ENCODE measurements at places on chromosomes 16 and 17.

DNA sequence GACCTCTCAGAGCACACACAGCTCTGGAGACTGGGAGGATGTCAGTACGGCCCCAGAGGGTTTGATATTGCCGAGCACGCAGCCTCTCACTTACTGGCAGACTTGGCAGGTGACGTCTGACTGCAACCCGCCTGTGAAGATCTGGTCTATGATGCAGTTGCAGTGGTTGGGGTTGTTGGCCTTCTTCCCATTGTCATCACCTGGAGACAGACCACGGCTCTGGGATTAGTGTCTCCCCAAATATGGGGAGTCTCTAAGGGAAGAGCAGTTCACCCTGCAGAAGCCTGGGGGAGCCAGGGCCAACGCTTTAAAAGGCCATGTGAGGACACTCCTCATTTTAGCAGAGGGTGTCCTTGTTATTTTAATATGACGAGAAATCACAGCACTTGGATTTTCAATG lies 30.1 kb downstream of the USP22 start:
- DNase-seq, result no peak

- no peak for DNase-seq
Observed at GRCh38 chr17:46732754-46733398, 85.6 kb downstream of the WNT3 start.

- DNase-seq, result no peak
Observed at GRCh38 chr16:8916541-8917225, 34.5 kb downstream of the LITAFD start.

DNA sequence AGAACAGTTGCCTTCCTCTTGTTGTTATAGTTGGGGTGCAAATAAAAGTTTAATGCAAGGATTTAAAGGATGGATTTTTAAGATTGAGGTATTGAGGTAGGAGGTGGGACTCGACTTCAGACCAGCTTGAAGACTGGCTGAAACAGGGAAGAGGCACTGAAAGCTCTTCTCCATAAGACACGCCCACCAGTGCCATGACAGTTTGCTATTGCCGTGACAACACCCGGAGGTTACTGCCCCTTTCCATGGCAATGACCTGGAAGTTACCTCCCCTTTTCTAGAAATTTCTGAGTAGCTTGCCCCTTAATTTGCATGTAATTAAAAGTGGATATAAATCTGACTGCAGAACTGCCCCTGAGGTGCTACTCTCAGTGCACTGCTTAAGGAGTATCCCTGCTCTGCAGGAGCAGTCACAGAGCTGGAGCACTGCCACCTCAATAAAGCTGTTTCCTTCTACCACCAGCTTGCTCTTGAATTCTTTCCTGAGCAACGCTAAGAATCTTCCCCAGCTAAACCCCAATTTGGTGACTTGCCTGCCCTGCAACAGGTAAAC lies 122.6 kb downstream of the SHISA6 start:
- DNase-seq, result no peak

DNA sequence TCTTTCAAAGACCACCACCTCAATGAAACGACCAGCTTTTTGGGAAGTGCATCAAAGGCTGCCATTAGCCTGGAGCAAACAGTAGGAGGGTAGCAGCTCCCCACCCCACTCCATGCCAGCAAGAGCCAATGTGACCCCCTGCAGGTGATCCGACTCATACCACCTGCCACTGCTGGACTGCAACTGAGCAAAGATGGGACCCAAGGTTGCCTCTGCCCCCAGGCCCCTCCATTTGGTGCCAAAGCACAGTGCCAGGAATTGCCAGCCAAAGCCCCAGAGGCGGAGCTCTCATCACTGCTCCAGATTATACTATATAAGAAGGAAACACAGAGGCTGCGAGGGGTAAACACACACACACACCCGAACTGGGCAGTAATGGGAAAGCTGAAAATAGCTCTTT lies 8.3 kb downstream of the PITPNM3 start:
- no peak for DNase-seq

DNA sequence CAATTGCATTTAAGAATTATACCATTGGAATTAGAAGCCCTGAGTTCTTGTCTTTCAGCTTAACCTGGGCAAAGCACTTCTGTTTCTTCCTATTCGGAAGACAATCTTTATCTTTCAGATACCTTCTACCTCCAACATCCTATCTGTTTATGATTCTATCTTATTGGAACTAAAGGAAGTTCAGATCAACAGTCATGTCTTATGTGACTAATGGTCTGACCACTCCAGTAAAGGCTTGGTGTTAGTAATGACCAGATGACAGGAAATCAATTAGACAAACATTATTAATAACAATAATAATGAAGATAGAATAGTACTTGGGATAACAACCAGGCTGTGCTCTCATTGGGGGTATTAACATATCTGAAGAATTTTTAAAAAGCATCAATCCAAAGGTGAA lies 11.3 kb downstream of the HS3ST3A1 start:
- no peak for DNase-seq

- DNase-seq, result peak; percentile 84
Observed at GRCh38 chr16:31033709-31034492, 543 bp downstream of the STX4 start.

- no peak for DNase-seq
Observed at GRCh38 chr17:31072186-31072585, 22.6 kb upstream of the NF1 start.

GRCh38 chr16:11677959-11678881 lies 10.0 kb downstream of the SNN start:
- no peak for DNase-seq

DNA sequence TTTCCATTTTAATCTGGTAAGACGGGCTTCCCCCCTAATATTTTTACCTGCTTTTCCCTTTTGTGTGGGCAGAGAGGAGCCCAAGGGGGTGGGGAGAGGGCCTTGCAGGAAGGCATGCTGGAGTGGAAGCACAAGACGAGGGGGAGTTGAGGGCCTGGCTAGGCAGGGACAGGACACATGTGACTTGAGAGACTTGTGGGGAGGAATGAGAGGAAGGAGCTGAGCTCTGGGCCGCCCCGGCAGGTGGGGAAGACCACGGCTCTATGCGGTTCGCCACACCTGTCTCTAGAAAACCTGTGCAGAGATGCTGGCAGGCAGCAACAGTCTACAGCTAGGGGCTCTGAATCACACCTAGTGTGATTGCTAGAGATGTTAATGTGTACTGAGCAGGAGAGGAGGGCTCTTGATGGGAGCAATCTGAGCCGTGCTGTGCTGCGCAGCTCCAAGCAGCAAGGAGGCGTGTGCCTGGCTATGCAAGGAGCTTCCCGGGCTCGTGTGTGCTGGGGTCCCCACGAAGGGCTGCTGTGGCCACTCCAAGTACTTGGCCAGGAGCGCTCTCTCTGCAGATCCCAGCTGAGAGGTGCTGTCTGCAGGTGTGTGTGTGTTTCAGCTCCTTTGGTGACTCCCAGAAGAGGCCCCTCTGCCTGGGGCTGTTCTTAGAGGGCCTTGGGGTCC lies 50.2 kb downstream of the PDPK1 start:
- no peak for DNase-seq

GRCh38 chr16:26987597-26988010 lies 79.1 kb upstream of the C16orf82 start:
- DNase-seq, result no peak
